H1 (cell line): ENCODE measurements at places on chromosomes 5 and 9. TPM values are rescaled to one million over a fixed set of nuclear protein-coding genes. Genes with fewer than 3 reads are reported as not detected.

The RANBP6 gene
- total RNA-seq = 18.4 and 18.8 TPM in 2 replicates

The ADGRV1 gene
- total RNA-seq = 62.2 and 62.3 TPM in 2 replicates

DNA sequence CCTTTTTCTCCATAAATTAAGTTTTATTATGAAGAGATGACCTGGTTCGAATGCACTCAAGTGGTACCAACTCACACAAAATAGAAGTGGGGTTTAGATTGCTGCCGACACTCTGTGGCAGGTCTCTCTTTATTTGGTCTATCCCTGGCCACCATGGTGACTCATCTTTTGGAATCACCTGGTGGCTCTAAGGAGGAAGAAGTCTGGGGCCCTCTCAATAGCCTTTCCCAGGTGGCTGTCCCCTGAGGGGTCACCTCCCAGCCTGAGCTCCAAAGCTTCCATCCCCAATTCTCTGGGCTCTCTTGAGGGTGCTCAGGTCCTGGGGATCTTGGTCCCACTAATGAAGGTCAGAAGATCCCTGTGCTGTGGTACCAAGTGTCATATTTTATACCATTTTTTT, 136.8 kb downstream of the MVB12B start:
- DNase-seq = no peak

DNA sequence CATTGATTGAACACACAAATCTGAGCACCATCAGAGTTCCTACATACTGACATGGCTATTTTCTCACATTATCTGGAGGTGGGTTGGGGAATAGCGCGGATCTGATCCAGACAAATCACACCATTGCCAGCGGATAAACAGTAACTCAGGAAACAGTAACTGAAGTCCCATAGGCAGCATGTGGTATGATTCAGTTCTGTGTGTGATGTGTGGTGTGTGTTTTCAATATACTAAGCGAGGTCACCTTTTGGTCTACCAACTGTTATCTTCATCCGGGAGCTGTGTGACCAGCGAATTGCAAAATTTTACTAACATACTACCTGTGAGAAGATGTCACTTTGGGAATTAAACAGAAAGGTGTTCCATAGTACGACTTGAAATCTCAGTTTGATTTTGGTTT, 50.1 kb downstream of the PKD2L2 start:
- DNase-seq = no peak

GRCh38 chr5:93150311-93151012, 430.6 kb downstream of the NR2F1-AS1 start:
- DNase-seq = no peak

The PLEKHG4B gene
- 42.9 and 43.6 TPM in 2 replicates for total RNA-seq

The ZNF883 gene
- 19.2 and 20.2 TPM in 2 replicates for total RNA-seq

GRCh38 chr5:54993318-54993717, 7.9 kb upstream of the ESM1 start:
- DNase-seq = no peak

The PIK3R1 gene
- total RNA-seq = 10.5 and 13.7 TPM in 2 replicates

DNA sequence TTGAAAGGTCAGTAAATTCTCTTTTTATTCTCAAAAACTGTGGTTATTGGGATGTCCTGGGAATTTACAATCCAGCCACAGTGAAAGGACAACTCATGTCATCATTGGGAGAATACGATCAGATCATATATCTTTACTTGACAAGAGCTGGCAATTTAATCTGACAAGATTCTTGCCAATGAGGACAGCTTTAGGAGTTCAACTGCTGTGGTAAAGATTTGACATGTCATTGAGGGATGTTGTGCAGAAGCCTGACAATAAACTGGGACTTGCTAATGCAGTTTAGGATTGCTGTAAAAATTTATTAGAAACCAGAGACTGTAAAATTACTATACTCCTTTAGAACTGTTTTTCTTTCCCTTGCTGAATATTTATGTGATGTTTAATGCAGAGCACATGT, 1131.0 kb downstream of the MAT2B start:
- DNase-seq = no peak

DNA sequence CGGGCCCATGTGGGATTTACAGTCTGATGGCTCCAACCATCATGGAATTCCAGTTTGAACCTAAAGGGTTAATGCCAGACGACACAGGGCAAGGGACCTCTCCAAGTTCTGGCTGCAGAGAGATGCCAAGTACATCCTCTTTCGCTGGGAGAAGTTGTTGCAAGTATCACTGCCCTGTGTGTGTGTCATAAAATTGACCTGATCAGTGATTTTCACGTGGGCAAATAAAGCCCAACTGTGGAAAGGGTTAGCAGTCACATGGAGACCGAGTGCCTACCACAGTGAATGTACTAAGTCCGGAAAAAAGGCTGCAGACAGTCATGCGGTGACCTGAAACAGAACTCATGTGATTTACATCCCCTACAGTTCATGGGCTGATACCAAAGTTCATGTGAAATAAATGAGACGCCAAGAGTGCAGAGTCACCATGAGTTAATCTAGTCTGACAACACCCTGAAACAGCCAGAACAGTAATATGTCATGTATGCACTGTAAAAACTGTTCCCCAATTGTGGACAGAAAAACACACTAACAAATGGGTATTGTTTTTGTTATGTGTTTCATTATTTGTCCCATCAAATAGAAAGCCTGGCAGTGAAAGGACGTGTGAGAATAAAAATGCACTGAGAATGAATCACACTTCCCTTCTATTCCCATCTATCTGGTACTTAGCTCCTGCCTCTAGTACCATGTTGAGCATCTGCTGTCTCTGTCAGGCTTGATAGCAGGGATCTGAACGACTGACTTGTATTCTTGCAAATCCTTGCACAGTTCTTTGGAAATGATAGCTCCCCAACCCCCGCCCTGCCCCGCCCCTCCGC, 115.7 kb downstream of the SUSD1 start:
- DNase-seq = no peak

DNA sequence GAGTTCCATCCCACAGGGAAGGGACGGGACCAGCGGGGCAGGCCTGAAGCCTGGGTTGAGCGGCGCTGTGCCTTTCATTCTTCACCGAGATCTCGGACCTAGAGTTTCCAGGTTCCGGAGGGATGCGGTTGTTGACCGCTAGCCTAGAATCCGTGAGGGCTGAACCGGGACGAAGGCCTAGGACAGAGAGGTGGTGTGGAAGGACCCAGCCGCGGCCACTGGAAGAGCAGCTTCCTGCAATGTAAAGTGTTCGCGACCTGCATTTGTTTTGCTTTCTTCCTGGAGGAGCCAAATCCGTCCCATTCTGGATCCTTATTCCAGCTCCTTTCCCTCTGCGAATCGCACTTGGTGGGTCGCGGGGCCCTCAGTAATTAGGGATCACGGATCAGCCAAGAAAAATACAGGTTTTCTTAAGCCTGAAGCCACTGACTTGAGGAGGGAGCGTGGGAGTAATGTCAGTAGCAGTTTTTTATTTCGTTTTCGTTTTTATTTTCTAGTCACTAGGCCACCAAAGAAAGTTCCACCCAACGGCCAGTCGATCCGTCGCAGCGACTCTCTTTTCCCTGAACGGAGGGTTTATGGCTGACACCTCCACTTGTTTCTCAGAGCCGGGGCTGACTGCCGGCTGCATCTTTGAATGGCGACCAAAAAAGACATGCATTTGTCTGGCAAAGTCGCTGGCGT, 48.6 kb downstream of the ANXA2R start:
- DNase-seq = no peak

The LECT2 gene
- not detected in 2 replicates for total RNA-seq
